Putamen (tissue), 1 donor: ENCODE measurements at places on chromosomes 3 and 15.

DNA sequence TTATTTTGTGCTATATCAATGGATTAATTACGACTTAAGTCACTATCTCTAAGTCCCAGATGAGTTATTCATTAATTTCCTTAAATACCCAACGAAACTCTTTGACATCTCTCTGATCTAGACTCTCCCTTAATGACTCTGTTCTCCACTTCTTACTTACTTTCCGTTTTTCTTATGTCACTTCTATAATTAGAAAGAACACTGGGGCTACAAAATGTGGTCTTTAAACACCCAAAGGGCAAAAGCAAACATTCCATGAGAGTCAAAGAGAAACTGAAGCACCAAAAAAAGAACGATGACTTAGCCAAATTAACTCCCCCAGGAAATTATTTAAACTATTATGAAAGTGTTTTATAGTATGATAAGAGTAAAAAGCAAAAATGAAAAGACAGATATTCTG lies 166.4 kb upstream of the UBE2E2 start:
- DNase-seq, result no peak

DNA sequence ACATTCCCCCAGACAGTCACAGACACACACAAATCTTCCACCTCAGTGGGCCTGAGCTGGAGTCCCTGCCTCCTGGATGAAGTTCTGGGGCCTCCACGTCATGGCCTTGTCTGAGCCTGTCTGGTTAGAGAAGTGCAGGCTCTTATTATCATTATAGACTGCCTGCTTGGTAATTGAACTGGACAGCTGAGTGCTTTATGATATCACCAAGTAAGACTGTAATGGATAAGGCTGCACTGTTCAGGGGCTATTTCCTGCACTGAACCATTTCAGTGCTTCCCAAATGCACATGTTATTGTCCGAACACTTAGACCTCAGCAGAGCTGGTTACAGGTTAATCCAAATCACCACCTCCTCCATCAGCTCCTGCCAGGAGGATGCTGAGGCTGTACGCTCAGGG lies 8.7 kb upstream of the ST6GAL1 start:
- no peak for DNase-seq

- DNase-seq, result no peak
Measured at GRCh38 chr3:66392966-66393332, 107.9 kb downstream of the LRIG1 start.

DNA sequence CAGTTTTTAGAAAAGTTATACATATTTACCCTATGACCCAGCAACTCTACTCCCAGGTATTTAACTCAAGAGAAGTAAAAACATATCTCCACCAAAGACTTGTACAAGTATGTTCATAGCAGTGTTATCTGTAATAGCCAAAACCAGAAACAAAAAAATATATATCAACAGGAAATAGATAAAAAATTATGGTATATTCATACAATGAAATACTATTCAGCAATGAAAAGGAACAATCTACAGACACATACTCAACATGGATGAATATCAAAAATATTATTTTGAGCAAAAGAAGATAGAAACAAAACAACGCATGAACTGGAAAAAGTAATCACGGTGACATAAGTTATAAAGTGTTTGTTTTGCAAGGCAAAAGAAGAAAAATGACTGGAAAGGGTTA lies 72.4 kb downstream of the VPS13C start:
- no peak for DNase-seq

DNA sequence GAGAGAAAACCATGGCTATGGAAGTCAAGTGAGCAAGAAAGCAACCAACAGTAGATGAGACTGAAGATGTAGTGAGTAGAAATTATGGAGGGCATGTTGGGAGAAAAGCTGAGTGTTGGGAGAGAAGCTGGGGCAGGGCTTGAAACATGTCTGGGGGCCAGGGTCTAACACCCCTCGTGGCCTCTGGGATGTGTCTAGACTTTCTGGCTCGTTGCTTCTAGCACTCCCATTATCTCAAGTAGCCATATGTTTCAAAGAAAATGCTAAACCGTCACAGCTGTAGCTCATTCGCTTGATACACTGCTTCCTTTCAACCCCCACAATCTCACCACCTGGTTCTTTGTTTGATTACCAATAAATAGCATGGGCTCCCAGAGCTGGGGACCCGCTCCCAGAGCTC lies 83.8 kb upstream of the BCHE start:
- no peak for DNase-seq

GRCh38 chr15:101404245-101404644 lies 85.3 kb downstream of the PCSK6 start:
- no peak for DNase-seq

GRCh38 chr3:21159543-21159906 lies 591.5 kb downstream of the ZNF385D start:
- no peak for DNase-seq

GRCh38 chr3:5221701-5222100 lies 34.2 kb downstream of the EDEM1 start:
- no peak for DNase-seq

- DNase-seq, result peak; percentile 21
Measured at GRCh38 chr3:100002599-100003350, 111.5 kb downstream of the FILIP1L start.

GRCh38 chr3:10522646-10523303 lies 17.4 kb upstream of the ATP2B2 start:
- no peak for DNase-seq

GRCh38 chr3:14236902-14237301 lies 58.3 kb downstream of the LSM3 start:
- DNase-seq, result no peak

DNA sequence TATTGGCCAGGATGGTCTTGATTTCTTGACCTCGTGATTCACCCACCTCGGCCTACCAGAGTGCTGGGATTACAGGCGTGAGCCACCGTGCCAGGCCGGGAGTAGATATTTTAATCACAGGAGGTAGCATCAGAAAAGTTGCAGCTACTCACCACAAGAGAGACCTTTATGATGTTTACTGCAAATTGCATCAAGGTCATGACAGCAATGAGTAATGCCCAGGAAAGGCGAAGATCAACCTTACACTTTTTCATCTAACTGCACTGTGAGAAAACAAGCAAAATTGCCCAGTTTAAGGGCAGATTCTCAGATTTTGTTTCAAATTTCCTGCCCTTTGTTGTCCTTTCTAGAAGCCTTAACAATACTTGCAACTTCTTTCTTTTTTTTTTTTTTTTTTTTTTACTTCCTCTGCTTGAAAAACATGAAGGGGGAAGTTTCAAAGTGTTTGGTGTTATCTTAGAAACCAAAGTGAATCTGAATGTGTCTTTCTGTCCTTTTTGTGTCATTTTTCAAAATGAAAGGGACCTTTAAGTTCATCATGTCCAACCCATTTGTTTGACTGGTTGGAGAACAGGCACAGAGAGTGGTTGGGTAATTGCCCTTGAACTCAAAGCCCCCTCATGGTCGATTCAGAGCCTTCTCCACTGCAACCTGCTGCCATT lies 25.0 kb downstream of the TGFBR2 start:
- DNase-seq, result no peak

DNA sequence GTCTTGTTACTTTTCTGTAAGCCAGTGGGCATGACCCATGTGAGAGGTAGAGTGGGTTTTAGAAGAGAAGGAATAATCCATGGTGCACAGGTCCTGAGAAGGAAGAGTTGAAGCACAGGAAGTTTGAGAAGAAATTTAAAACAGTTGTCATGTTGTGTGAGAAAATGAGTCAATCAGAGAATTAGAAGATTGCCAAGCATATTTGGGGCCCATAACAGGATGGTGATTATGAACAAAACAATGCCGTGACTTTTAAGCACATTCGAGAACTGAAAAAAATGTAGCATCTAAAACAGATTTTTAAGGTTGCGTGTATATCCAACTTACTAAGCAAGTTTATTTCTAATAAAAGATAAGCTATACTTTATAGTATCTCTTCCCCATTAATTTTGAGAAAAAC lies 198.7 kb downstream of the RORA start:
- no peak for DNase-seq

DNA sequence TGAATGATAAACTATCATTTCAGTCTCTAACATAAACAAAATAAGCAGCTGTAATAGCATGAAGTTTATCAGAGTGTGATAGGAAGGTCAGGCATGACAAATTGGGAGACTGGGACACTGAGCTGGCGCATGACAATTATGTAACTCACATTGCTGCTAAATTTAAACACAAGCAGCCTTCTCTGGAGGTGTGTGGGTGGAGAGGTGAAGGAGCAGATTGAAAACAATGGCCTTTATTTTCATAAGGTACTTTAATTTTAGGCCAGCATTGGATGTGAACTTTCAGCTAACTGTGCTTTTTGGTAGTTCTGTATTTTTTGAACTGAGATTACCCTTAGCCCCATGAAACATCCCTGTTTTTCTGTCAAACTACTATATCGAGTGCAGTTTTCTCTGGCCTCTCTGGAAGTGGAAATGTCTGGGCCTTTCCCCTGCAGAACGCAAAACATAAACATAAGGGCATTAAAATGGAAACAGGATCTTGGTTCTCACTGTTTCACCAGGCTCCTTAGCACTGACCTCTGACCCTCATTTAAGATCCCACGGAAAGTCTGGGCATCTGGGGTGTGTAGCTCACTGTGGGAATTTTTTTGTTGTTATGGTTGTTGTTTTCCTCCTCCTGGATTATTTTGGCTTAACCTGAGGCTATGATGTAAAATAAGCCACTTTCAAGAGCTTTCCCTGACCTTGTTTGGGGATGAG lies 160.1 kb upstream of the DPH6 start:
- no peak for DNase-seq

DNA sequence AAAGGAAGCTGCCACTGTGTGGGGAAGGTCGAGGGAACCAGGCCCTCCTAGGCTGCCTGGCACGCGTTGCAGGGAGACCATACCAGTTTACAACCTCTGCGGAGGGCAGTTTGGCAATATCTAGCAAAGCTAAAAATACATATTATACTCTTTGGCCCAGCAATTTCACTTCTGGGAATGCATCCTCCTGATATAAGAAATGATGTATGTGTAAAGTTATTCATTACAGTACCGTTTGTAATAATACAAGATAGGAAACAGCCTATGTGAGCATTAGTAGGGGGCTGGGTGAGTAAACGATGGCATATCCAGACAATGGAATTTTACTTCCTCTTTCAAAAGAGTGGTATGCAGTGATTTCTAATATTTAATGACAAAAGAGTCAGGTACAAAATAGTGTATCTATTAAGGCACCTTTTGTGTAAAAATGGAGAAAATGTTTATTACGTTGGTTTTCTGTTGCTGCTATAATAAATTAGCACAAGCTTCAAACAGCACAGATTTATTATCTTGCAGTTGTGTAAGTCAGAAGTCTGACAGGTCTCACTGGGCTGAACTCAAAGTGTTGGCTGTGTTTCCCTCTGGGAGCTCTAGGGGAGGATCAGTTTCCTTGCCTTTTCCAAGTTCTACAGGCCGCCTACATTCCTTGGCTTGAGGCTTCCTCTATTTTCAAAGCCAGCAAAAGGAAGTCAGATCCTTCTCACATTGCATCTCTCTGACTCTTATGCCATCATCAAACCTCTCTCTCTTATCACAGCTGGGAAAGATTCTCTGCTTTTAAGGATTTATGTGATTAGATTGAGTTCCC lies 9.0 kb downstream of the APOD start:
- DNase-seq, result no peak

- no peak for DNase-seq
Measured at GRCh38 chr15:89243046-89243690, 611 bp upstream of the FANCI start.

DNA sequence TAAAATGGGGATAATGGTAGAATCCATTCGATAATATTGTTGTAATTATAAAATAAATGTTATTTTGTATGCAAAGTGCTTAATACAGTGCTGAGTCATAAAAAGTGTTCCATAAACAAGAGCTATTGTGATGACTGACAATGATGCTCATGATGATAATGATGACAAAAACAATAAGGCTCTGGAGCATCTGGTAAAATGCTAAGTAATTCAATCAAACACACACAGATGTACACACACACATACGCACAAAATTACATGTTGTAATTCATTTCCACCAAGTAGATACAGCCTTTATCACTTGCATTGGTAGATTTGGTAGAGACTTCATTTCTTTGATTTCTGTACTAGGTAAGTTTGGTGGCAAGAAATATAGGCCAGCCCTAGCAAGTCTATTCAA lies 163.8 kb downstream of the FHIT start:
- no peak for DNase-seq

DNA sequence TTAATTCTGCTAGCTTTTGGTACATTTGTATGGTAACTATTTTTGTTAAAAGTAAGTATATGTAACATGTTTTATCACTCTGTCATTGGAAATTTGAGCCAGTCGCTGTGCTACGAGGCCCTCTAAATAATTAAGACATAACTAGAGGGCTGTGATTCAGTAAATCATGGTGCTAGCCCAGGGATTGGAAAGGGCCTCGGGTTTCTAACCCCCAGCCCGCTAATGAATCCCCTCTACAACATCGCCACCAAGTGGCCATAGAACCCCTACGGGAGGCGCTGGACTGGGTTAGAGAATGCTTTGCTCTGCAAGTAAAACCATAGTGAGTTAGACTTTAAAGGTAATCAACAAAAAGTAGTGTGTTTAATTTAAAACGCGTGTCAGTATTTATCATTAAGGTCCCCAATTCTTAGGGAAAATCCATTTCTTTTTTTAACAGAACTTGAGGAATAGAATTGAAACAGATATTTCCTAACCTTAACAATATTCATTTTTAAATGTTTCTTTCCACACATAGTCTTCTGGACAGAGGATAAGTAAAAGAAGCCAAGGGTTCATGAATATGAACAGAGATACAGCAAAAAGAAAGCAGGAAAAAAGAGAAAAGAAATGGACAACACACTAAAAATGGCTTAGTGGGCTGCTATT lies 744.7 kb downstream of the EPHA3 start:
- no peak for DNase-seq

GRCh38 chr3:52822363-52822762 lies 8.1 kb downstream of the ITIH4 start:
- DNase-seq, result no peak

DNA sequence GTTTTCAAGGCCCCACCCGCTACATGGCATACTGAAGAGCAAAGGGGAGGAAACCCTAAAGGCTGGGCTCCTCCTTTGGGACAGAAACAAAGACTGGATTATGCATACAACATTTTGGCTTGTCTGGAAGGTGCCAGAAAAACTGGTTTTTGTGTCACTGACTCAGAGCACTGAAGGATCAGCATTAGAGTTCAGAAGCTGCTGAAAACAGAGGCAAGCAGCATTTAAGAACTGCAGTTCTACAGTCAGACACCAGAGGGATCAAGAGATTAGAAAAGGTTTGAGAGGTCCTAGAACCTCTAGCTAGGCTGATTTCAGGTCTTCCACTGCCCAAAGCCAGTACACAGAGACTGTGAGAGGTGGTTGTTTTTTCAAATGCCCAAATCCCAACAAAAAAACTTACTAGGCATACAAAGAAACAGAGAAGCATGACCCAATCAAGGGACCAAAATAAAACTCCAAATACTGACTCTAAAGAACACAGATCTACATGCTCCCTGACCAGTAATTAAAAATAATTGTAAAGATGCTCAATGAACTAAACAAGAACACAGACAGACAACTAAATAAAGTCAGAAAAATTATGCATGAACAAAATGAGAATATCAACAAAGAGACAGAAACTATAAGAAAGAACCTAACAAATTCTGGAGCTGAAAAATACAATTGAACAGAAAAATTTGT lies 91.2 kb downstream of the SENP2 start:
- DNase-seq, result no peak

DNA sequence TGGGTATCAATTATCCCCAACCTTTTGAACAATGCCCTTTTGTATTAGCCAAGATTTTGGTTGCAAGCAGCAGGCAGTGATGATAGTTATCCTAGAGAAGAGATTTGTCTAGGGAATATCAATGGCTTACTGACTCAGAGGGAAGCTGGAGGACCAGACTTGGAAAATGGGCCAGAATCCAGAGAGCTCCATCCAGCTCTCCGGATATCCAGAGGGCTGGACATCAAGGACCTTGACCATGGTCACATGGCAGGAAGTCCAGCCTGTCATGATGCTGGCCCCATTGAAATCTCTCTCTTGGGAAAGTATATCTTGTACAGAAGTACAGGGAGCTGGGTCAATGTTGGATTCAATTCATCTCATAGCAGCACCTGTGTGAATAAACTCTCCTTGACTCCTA lies 148.5 kb upstream of the PDZRN3 start:
- no peak for DNase-seq
